ENCODE measurements at places on chromosomes 12 and 14. TPM values are rescaled to one million over a fixed set of nuclear protein-coding genes. Genes with fewer than 3 reads are reported as not detected.

The MIP gene
- 0.38 TPM for total RNA-seq

The MANSC4 gene
- not detected for total RNA-seq

The DPY19L2 gene
- total RNA-seq, result 3.2 TPM

The VEZT gene
- total RNA-seq, result 57.3 TPM

The DHRS2 gene
- total RNA-seq, result 0.13 TPM

The ANO4 gene
- total RNA-seq, result 0.16 TPM

The MIPOL1 gene
- 6.3 TPM for total RNA-seq

The HOXC5 gene
- total RNA-seq, result not detected

The DNM1L gene
- total RNA-seq, result 115 TPM

The KNTC1 gene
- 34.0 TPM for total RNA-seq

The TMTC2 gene
- total RNA-seq, result 3.2 TPM

The SOX5 gene
- total RNA-seq, result 0.25 TPM

The CYP27B1 gene
- total RNA-seq, result 0.32 TPM

The TMBIM6 gene
- 281 TPM for total RNA-seq

The LRTM2 gene
- total RNA-seq, result not detected

The CAPZA3 gene
- not detected for total RNA-seq

The DGKA gene
- total RNA-seq, result 29.0 TPM

The CFAP54 gene
- total RNA-seq, result 31.5 TPM

The SLC10A1 gene
- not detected for total RNA-seq

The TMEM132C gene
- not detected for total RNA-seq

The A2ML1 gene
- not detected for total RNA-seq

The TMPRSS12 gene
- not detected for total RNA-seq
